Glutamatergic neuron (in vitro differentiated cells): ENCODE measurements at places on chromosomes 7 and 10. TPM values are rescaled to one million over a fixed set of nuclear protein-coding genes. Genes with fewer than 3 reads are reported as not detected.

- no peaks in the 10 kb centered on the region for H3K4me1 ChIP-seq
- no peak overlapping the region for H3K27ac ChIP-seq
- no peak for DNase-seq
- H3K36me3 ChIP-seq: no peaks in the 10 kb centered on the region
- no peaks in the 10 kb centered on the region for H3K27me3 ChIP-seq
Measured at GRCh38 chr10:47078393-47079203, 167.4 kb downstream of the PTPN20 start.

DNA sequence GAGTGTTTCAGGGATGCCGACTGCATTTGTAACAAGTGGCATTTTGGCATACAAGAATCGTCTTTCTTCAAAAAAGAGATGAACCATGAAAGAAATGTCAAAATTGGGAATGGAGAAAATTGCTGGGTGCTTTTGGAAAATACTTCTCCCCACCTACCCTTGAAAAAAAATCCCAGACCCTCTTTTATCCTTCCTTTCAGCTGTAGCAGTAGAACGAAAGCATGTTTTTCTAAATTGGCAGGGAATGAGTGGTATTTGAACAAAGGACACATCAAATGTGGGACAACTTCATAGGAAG lies 187.5 kb downstream of the NRP1 start:
- H3K36me3 ChIP-seq: no peaks in the 10 kb centered on the region
- H3K27ac ChIP-seq: no peak overlapping the region
- H3K27me3 ChIP-seq: peaks cover 4% of the 10 kb centered on the region
- H3K4me1 ChIP-seq: peaks cover 5% of the 10 kb centered on the region
- no peak for DNase-seq

GRCh38 chr10:90884431-90884830 lies 12.7 kb downstream of the RPP30 start:
- no peak overlapping the region for H3K27ac ChIP-seq
- H3K27me3 ChIP-seq: no peaks in the 10 kb centered on the region
- no peaks in the 10 kb centered on the region for H3K4me1 ChIP-seq
- H3K4me3 ChIP-seq: no peak overlapping the region
- no peak for DNase-seq

DNA sequence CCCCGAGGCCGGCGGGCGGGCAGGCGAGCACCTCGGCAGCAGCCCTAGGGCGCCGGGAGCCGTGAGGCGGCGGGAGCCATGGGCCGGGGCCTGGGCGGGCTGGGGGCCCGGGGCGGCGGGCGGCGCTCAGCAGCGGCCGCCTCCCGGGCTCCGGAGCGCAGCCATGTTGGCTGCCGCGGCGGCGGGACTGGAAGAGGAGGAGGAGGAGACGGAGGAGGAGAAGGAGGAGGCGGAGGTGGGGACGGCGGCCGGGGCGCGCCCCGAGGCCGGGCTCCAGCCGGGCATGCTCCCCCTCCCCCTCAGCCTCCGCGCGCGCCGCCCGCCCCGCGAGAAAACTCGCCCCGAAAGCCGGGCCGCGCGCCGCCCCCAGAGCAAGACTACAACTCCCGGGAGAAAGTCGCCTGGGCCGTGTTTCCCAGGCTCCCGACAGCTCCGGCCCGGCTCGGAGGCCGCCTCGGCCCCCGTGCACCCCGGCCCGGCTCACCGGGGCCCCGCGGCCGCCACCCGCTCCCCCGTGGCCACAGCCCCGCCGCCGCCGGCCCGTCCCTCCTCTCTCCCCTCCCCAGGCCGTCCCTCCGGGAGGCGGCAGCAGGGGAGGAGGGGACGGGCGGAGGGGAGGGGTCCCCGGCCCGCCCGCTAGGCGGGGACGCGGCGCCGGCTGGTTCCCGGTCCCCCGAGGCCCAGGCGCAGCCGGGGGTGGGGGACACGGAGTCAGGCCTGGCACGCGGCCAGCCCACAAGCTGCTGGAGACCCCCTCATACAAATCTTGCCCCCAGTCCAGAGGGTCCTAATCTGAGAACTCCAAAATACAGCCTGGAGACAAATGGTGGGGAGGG lies at the start of gene DLG5:
Gene DLG5, minus strand, starts transcription at position 190 of the 836 bp plus-strand sequence. CDS start 235 bp downstream, outside the sequence.
- H3K4me1 ChIP-seq: peaks cover 13% of the 10 kb centered on the region
- H3K27ac ChIP-seq: no peak within 1 kb of the TSS
- DNase-seq: peak; percentile 60
- H3K27me3 ChIP-seq: peaks cover 7% of the 10 kb centered on the region
- peak within 1 kb of the TSS; percentile 75 for H3K4me3 ChIP-seq

- DNase-seq: no peak
- H3K4me3 ChIP-seq: no peak overlapping the region
- H3K27ac ChIP-seq: no peak overlapping the region
- H3K4me1 ChIP-seq: no peaks in the 10 kb centered on the region
- H3K27me3 ChIP-seq: no peaks in the 10 kb centered on the region
Measured at GRCh38 chr7:120658516-120658915, 199.4 kb downstream of the TSPAN12 start.

DNA sequence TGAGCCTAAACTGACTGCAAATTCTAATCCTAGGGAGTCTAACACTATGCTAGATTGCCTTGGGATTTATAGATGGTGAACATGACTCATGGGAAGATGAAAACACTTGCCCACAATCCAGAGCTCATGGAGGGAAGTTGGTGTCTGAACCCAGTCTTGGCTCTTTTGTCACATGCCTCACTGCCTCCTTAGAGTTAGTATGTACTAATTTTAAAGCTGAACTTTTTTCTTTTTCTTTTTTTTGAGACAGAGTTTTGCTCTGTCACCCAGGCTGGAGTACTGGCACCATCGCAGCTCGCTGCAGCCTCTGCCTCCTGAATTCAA lies 14.4 kb downstream of the MRPL32 start:
- DNase-seq: no peak
- H3K27me3 ChIP-seq: no peaks in the 10 kb centered on the region
- H3K4me3 ChIP-seq: no peak overlapping the region

DNA sequence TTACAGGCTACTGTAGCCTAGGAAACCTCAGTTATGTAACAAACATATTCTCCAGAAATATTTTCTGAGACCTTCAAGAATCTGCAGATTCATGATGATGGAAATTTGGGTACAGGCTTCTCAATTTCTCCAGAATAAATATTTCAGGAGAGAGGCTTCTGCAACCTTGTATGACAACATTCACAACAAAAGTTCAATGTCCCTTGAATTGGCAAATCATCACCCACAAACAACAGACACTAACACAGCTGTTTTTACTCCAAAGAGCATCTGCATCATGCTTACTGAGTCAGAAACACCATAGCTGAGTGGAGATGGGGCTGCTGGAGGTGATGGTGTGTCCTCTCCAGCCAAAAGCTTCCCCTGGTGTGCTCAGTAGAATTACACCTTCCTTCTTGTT lies 9.3 kb upstream of the COBL start:
- DNase-seq: no peak
- no peaks in the 10 kb centered on the region for H3K27me3 ChIP-seq

DNA sequence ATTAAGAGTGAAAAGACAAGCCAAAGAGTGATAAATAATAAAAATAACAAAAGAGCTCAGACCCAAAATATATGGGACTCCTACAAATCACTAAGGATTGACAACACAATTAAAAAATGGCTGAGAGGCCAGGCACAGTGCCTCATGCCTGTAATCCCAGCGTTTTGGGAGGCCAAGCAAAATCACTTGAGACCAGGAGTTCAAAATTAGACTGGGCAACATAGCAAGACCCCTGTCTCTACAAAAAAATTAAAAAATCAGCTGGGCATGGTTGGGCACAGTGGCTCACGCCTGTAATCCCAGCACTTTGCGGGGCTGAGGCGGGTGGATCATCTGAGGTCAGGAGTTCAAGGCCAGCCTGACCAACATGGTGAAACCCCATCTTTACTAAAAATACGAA lies 137.3 kb downstream of the IDE start:
- DNase-seq: no peak
- H3K4me1 ChIP-seq: no peaks in the 10 kb centered on the region
- no peak overlapping the region for H3K4me3 ChIP-seq
- H3K27me3 ChIP-seq: peaks cover 2% of the 10 kb centered on the region
- no peak overlapping the region for H3K27ac ChIP-seq

GRCh38 chr10:4763960-4764428 lies 62.0 kb upstream of the AKR1E2 start:
- DNase-seq: no peak
- no peak overlapping the region for H3K27ac ChIP-seq

DNA sequence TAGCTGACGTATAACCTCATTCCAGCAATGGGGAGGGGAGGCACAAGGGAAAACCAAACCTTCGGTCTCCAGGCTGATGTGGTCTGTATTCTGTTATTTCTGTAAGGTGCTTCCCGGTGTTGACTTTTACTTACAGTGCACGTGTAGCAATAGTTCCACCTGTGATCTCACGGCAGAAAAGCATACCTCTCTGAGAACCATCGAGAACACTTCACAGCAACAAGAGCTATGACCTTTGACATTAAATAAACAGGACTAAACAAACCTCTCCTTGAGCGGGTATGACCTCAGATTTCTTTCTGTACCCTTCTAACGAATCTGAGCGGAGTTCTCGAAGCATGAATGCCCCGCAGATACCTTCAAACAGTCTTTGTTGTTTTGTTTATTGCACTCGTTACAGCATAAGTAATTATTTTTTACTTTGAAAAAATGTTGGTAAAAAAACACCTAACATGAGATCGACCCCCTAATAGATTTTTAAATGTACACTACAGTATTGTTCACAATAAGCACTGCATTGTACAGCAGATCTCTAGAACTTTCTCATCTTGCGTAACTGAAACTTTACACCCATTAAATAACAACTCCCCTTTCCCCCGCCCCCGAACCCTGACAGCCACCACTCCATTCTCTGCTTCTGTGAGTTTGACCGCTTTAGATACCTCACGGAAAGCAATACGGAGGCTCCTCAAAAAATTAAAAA lies 282.3 kb downstream of the GATA3 start:
- no peaks in the 10 kb centered on the region for H3K36me3 ChIP-seq
- no peak overlapping the region for H3K4me3 ChIP-seq
- no peaks in the 10 kb centered on the region for H3K27me3 ChIP-seq
- peaks cover 4% of the 10 kb centered on the region for H3K4me1 ChIP-seq
- H3K27ac ChIP-seq: no peak overlapping the region

- peaks cover 4% of the 10 kb centered on the region for H3K27me3 ChIP-seq
- no peak for DNase-seq
- no peak overlapping the region for H3K27ac ChIP-seq
- H3K4me3 ChIP-seq: no peak overlapping the region
- H3K36me3 ChIP-seq: no peaks in the 10 kb centered on the region
Measured at GRCh38 chr7:154744256-154744860, 258.6 kb downstream of the PAXIP1 start.

GRCh38 chr10:43926875-43927406 lies 278.3 kb upstream of the ZNF32 start:
- peaks cover 4% of the 10 kb centered on the region for H3K4me1 ChIP-seq
- H3K27me3 ChIP-seq: peaks cover 7% of the 10 kb centered on the region
- no peak overlapping the region for H3K4me3 ChIP-seq
- no peak overlapping the region for H3K27ac ChIP-seq
- H3K36me3 ChIP-seq: peaks cover 17% of the 10 kb centered on the region
- DNase-seq: no peak

GRCh38 chr10:60429084-60429849 lies 39.6 kb upstream of the ANK3 start:
- H3K36me3 ChIP-seq: no peaks in the 10 kb centered on the region
- no peaks in the 10 kb centered on the region for H3K27me3 ChIP-seq
- H3K4me1 ChIP-seq: peaks cover 13% of the 10 kb centered on the region
- DNase-seq: no peak
- no peak overlapping the region for H3K27ac ChIP-seq

DNA sequence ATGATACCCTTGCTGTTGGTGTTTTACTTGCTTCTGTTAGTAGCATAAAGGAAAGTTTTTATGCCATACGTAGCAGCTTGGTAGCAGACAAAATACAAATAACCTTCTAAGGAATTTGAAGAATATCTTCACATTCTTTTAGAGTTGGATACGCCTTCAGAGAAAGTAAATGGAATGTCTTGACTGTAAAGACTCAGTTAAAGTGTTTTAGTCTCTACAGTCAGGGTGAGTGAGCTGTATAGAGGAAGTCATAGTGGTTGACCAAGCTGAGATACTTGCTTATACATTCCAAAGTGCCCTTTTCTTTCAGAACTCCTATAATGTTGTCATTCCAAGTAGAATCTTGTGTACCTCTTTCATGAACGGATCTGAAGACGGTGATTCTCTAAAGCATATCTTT lies 37.7 kb downstream of the RABGEF1 start:
- H3K4me1 ChIP-seq: no peaks in the 10 kb centered on the region
- no peaks in the 10 kb centered on the region for H3K36me3 ChIP-seq
- H3K27me3 ChIP-seq: no peaks in the 10 kb centered on the region
- no peak overlapping the region for H3K27ac ChIP-seq

The PSD gene
- total RNA-seq: 88.5 TPM

The LGI1 gene
- total RNA-seq: 174 TPM

The AOC1 gene
- total RNA-seq: not detected

The VIPR2 gene
- not detected for total RNA-seq
